DND-41 (cell line): ENCODE measurements at places on chromosomes 11 and 22.

DNA sequence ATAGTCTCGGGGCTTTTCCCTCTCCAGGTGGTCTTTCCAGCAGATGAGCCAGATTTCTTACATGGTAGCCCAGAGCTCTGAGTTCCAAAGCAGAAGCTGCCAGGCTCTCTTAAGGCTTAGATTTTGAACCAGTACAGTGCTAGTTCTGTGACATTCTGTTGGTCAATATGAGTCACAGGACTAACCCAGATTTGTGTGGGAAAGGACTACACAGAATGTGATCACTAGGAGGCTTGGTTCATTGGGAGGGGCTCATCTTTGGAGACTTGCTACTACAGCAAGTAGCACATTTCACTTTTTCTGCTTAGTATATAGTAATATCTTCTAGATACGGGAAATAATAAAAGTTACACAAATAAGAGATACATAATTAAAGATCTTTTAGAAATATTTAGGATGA lies 24.1 kb downstream of the RNF214 start:
- no peak for DNase-seq

DNA sequence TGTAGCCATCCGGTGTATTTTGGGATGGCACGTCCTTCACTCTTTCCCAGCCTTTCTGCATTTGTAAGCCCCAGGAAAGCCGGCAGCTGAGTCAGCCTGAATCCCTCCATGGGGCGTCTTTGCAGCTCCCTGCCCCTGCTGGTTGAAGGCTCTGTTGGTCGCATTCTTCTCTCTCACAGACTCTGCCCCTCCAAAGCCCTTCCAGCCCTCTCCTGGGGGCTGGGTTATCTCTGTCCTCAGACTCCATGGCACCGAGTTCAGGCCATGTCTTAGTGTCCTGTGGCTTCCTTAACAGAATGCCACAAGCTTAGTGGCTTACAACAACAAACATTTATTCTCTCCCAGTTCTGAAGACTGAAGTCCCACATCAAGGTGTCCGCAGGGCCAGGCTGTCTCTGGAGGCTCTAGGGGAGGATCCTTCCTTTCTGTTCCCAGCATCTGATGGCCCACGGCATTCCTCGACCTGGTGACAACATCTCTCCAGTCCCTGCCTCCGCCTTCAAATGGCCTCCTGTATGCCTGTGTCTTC lies 62.2 kb downstream of the BCR start:
- no peak for DNase-seq

GRCh38 chr11:47183031-47183856 lies 3.0 kb downstream of the PACSIN3 start:
- no peak for DNase-seq

DNA sequence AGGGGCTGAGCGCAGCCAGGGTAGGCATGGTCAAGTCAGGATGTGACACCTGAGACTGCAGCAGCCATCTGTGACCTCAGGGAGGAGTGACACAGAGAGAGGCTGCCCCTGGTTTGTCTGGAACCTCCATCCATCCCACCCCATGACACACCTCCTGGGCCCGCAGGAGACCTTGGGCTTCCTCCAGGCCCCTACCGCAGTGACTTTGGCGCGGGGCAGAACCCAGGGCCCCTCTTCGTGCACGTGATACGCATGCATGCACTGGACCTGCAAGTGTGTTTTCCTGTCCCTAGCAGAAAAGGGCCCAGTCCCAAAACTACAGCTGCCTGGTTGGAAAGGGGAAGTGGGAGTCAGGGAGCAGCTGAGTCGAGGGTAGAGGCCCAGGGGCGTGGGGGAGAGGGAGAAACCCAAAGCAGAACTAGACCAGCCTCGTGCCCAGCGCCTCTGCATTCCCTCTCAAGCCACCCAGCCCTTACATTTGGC lies 7.9 kb upstream of the CYTH4 start:
- no peak for DNase-seq

DNA sequence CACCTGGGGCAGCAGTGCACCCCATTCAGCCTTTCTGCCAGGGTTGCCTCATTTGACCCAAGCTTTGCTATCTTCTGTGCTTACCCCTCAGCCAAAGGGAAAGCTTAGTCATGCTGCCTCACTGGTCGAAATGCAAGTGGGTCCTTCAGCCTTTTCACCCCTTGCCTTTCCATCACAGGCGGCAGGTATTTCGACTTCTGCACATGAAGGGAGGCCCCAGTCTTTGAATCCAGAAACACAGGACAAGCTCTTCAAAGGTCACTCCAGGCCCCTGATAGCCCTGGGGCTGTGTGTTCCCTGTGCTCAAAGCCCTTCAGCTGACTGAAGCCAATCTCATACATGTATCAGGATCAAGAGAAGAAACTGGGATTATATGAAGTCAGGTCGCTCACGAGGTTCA lies 129.7 kb downstream of the SNX19 start:
- DNase-seq: no peak

- no peak for DNase-seq
Observed at GRCh38 chr11:61918251-61918937, 1.0 kb upstream of the RAB3IL1 start.

DNA sequence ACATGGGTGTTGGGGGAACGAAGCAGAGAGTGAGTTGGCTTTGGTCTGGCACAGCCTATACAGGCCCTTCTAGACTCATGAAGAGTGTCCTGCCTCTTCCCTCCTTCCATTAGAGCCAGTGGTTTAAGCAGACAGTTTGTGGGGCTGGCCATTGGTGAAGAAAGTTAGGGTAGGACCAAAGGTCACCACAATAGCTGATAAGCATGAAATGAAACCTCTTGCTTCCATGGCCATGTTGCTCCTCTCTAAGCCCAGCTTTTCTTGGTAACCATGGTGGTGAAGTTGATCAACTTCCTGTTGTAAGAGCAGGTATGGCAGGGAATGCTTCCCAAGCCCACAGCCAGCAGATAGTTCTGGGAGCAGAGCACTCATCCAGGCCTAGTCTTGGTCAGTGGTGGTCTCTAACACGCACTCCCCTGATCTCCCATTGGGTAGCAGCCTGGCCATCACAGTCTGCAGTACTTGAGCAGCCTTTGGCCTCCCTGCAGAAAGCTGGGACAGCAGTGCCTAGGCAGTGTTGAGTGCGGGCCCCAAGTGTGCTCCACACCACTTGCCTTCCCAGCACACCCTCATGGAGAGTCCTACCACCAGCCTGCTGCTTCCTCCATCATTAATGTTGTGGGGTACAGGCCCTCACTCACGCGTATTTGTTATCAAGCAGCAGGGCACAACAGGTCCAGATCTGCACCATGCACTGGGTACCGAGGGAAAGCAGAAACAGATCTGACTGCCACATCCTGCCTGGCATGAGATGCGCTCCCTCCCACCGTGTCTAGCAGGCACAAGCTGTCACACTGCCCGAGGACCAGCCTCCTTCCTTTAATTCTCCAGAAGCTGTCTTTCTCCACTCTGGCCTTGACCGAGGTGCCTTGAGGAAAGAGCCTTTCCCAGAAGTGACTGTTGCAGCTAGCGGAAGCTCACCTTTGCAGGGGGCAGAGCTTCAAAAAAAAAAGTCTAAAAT lies 65.8 kb upstream of the SUSD2 start:
- no peak for DNase-seq

DNA sequence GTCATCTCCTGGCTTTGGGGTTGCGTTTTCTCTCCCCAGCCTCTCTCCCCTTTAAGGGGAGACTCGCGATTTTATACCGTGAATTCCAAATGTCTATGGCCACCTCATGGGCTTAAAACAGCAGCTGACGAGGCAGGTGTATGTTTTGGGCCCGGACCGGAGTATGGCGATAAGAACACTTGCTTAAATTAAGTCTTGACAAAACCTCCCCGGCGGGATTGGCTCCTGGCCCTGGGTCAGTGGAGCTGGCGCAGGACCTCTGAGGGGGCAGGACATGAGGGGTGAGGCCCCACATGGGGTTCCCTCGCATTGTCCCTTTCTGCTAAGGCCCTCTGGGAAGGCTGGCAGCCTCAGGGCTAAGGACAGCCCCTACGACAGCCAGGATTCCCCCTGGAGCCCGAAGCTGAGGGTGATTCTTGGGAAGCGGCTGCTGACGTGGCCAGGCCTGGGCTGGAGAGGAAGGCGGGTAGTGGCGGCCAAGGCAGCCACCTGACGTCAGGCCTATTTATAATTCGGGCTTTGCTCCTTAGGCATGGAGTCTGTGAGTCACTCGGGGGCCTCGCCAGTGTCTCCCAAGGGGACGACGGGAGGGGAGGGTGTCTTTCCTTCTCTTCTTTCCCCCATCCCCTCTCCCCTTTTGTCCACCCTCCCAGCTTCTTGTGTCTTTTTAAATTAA lies 12.7 kb downstream of the MYO18B start:
- DNase-seq: no peak

DNA sequence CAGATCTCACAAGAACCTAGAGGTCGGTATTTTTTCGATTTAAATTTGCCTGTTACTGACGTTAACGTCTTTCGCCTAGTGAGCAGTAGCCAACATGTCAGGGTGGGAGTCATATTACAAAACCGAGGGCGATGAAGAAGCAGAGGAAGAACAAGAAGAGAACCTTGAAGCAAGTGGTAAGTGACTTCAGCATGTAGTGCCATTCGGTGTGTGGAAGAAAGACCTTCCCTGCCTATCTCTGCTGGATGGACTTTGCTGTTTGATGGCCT lies 750 bp downstream of the XRCC6 start:
- no peak for DNase-seq

- no peak for DNase-seq
Observed at GRCh38 chr22:49803134-49803533, 24.5 kb downstream of the BRD1 start.

DNA sequence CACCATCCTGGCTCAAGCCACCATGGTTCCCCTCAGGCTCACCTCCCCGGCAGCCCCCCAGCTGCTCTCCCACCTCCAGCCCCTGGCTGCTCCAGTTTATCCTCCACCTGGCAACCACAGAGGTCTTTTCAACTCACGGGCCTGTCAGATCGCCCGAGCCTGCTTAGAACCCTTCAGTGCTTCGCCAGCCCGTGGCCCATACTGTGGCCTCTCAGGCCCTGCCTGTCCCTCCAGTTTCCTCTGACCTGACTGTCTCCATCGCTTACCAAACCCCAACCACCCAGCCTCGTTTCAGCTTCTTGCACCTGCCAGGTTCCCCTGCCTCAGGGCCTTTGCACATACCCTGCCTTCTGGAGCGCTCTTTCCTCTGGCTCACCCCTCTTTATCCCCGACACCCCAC lies 6.9 kb downstream of the KCNC1 start:
- DNase-seq: no peak

- DNase-seq: no peak
Observed at GRCh38 chr11:35056391-35057093, 82.4 kb upstream of the CD44 start.

DNA sequence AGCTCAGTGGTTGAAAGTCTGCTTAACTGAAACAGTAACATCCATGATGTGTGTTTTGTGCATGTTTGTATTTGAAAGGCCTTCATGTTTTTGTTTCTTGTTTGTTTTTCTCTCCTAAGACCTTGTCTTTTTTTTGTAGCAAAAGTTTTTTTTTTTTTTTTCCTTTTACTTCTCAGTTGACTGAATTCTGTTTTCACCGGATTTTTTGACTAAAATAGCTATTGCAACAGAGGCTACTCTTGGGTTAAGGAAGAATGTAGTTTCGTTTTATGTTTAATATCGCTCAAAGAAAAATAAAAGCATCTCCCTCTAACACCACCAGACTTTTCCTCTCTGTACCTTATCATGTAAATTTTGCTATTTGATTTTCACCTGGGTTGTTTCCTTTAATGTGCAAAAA lies 15.1 kb downstream of the APOL6 start:
- DNase-seq: no peak

- no peak for DNase-seq
Observed at GRCh38 chr11:60377401-60378136, 763 bp upstream of the MS4A7 start.

DNA sequence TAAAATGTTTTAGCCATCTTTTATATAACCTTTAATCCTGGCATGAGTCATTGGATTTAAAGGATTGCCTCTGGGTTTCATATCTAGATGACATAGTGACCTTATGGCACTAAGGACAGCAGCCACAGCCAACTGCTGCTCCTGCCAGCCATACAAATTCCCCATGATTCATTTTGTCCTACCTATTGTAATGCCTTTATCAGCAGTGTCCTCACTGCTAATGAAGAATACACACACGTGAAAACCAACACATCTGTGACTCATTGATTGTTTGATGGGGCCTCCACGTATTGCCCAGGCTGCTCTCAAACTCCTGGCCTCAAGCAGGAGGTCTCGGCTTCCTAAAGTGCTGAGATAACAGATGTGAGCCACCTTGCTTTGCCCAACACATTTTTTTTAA lies 1.8 kb downstream of the LDHAL6A start:
- no peak for DNase-seq

DNA sequence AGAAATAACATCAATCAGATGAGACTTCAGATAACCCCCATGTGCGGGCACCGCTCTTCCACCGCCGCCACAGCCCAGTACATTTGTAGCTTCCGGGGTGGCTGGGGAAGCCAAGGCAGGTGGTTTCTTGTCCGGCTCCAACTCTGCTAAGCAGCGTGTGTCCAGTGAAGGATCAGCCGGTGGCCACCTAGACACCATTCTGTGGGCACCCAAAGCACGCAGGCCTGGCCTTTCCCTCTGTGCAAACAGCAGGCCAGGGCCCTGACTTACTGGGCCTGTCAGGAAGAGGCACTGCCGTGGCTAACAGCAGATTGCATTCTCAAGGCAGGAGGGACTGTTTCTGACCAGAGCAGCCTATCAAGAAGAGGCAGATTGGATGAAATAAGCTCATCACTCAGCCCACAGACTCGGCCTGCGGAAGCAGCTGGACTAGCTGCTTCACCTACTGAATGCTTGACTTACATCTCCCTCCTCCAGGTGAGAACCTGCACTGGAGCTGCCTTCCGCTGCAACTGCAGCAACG lies 74.8 kb downstream of the ETS1 start:
- DNase-seq: no peak

DNA sequence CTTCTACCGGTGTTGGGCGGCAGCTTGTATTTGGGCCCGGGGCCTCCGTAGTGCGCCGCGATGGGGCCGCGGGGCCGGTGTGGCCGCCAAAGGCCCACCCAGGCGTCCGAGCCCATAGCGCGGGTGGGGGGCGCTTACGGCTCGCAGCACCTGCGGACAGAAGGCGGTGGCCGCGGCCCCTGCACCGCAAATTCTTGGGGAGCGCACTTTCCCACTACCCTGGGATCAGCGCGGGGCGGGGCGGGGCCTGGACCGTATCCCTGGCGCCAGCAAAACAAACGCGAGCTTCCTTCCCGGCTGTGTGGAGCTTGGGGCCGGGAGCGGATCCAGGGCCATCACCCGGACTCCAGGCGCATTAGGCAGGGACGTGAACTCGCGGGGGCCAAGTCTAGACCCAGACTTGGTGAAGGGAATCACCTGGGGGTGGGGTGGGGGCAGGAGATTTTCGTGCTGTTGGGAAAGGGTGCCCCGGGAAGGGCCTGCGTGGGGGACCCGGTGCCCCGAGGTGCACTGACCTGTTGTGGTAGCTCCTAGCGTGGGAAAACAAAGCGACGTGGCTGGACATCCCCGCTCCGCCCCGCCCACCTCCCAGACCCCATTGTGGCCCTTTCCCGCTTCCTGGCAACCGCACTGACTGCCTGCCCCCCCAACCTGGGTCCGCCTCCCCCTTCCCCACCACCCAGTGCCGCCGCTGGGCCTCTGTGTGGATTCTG lies 2.3 kb upstream of the TYMP start:
- DNase-seq: no peak

GRCh38 chr11:12646478-12646877 lies 27.7 kb upstream of the TEAD1 start:
- no peak for DNase-seq
